ENCODE measurements at places on chromosomes 2 and 18. TPM values are rescaled to one million over a fixed set of nuclear protein-coding genes. Genes with fewer than 3 reads are reported as not detected.
A peak's percentile ranks its signal among the peaks of the same experiment; 100 is the strongest.

GRCh38 chr2:232549655-232550353, 553 bp downstream of the TIGD1 start:
- H3K36me3 ChIP-seq, result no peaks in the 10 kb centered on the region
- H3K27ac ChIP-seq, result peak overlapping the region; percentile 88
- no peaks in the 10 kb centered on the region for H3K27me3 ChIP-seq
- H3K4me1 ChIP-seq, result peaks cover 6% of the 10 kb centered on the region
- no peak for DNase-seq

GRCh38 chr2:149000158-149000938, 38.2 kb upstream of the LYPD6B start:
- no peaks in the 10 kb centered on the region for H3K27me3 ChIP-seq
- peaks cover 12% of the 10 kb centered on the region for H3K36me3 ChIP-seq
- no peak overlapping the region for H3K4me3 ChIP-seq
- no peak overlapping the region for H3K27ac ChIP-seq
- DNase-seq, result no peak

- H3K36me3 ChIP-seq, result peaks cover 2% of the 10 kb centered on the region
- H3K27me3 ChIP-seq, result no peaks in the 10 kb centered on the region
- H3K4me1 ChIP-seq, result no peaks in the 10 kb centered on the region
- no peak overlapping the region for H3K27ac ChIP-seq
Observed at GRCh38 chr2:189683348-189683747, 8.9 kb downstream of the ANKAR start.

DNA sequence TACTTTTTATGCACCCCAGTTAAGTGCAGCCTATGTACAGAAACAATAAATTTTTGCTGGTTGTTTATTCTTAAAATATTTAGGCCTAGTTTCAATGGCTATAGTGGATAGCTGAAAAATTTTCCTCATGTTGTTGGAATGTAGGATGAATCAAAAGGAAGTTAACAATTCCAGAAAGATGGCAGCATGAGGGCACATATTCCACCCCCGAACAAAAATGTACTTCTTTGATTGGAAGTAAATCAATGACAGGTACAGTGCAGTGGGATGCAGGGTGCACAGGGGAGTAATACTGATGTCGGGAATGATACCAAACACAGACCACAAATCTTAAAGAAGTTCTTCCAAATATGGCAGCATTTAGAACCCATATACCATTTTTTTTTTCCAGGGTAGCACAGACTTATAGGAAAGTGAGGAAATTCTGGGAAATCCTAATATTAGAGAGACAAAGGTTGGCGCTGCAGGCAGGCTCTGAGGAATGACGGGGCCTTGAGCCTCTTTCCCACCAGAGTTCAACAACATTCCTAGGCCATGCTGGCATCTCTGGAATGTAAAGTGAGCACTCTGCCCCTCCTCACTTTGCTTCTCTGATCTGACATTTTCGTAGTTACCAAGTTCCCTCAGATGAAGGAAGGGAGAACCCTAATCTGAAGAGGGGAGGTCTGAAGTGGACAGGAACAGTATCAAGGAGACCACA, 36.6 kb upstream of the IKZF2 start:
- peaks cover 3% of the 10 kb centered on the region for H3K36me3 ChIP-seq
- H3K27me3 ChIP-seq, result no peaks in the 10 kb centered on the region
- peaks cover 3% of the 10 kb centered on the region for H3K4me1 ChIP-seq
- H3K4me3 ChIP-seq, result peak overlapping the region; percentile 50
- peak; percentile 69 for DNase-seq

- peaks cover 7% of the 10 kb centered on the region for H3K4me1 ChIP-seq
- no peaks in the 10 kb centered on the region for H3K27me3 ChIP-seq
- no peaks in the 10 kb centered on the region for H3K36me3 ChIP-seq
- H3K4me3 ChIP-seq, result no peak overlapping the region
Observed at GRCh38 chr2:61962095-61962984, 56.9 kb downstream of the COMMD1 start.

Gene RAX
- 0.52 TPM for total RNA-seq

GRCh38 chr2:44680424-44680971, 261.0 kb upstream of the SIX3 start:
- H3K4me1 ChIP-seq, result peaks cover 5% of the 10 kb centered on the region
- H3K27me3 ChIP-seq, result no peaks in the 10 kb centered on the region
- H3K36me3 ChIP-seq, result no peaks in the 10 kb centered on the region
- no peak for DNase-seq
- H3K4me3 ChIP-seq, result no peak overlapping the region
- no peak overlapping the region for H3K27ac ChIP-seq

- H3K4me1 ChIP-seq, result no peaks in the 10 kb centered on the region
- no peaks in the 10 kb centered on the region for H3K36me3 ChIP-seq
- no peak overlapping the region for H3K27ac ChIP-seq
- H3K27me3 ChIP-seq, result no peaks in the 10 kb centered on the region
Observed at GRCh38 chr2:112768432-112768831, 4.0 kb upstream of the CKAP2L start.

- no peaks in the 10 kb centered on the region for H3K4me1 ChIP-seq
- DNase-seq, result no peak
- H3K27ac ChIP-seq, result no peak overlapping the region
- no peaks in the 10 kb centered on the region for H3K27me3 ChIP-seq
- no peak overlapping the region for H3K4me3 ChIP-seq
Observed at GRCh38 chr2:195106681-195107380, 550.2 kb upstream of the SLC39A10 start.

DNA sequence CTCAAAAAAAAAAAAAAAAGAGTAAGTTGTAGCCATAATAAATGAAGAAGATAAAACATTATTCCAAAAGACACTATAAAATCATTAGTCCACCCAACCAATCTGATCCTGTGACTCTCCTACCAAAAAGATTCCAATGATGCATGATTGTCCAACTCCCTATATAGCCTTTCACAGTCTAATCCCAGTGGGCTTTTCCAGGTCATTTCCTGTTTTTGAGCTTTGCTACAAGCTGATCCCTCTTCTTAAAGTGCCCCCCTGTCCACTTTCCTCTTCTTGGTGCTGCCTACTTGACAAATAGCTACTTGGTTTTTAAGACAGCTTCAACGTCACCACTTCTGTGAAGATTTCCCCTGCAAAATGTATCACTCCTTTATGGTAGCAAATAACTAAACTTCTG, 88.4 kb downstream of the SEMA4F start:
- no peak overlapping the region for H3K27ac ChIP-seq
- no peaks in the 10 kb centered on the region for H3K36me3 ChIP-seq
- DNase-seq, result no peak
- H3K4me1 ChIP-seq, result peaks cover 4% of the 10 kb centered on the region
- H3K27me3 ChIP-seq, result no peaks in the 10 kb centered on the region

Gene ALPG
- 0.56 TPM for total RNA-seq

DNA sequence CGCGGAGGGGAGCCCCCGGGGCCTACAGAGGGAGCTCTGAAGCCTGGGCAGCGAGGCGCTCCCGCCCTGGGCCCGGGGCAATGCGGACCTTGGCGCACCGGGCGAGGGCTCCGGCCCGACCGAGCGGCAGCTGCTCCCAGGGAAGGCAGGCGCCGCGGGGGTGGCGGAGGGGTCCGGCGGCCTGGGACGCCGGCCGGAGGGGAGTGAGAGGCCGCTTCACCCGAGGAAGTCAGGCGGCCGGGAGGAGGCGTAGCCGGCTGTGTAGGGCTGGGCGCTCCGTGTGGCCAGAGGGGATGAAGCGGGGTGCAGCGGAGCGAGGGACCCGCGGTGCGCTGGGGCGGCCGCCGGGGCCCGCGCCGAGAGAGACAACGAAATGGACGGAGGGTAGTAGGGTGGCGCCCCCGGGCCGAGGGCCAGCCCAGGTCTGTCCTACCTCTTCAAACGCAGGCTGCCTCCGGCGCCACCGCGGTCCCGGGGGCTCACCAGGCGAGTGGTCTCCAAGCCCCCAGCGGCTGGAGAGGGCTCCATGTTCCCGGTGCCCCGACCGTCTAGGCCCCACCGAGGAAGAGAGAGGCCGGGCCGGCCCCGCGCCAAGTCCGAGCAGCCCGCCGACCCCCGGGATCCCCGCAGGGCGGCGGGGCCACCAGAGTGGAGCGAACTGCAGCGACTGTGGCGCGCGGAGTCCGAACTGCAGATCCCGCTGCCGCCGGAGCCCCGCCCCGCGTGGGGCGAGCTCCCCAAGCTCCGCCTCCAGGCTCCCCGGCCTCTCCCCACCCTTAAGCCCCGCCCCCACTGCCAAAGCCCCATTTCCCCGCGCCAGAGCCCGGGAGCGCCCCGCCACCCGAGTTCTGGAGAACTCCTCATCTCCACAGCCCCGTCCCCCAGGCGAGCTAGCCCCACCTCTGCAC, at the start of gene SLC30A3:
SLC30A3 (minus strand) TSS at position 669 of the 908 bp plus-strand sequence; CDS start at position 528, 141 bp downstream.
- no peak within 1 kb of the TSS for H3K27ac ChIP-seq
- no peak for DNase-seq
- peaks cover 73% of the 10 kb centered on the region for H3K27me3 ChIP-seq
- no peaks in the 10 kb centered on the region for H3K36me3 ChIP-seq

- no peak overlapping the region for H3K27ac ChIP-seq
- no peak overlapping the region for H3K4me3 ChIP-seq
- no peak for DNase-seq
- no peaks in the 10 kb centered on the region for H3K27me3 ChIP-seq
Observed at GRCh38 chr2:220687231-220687843, 884.8 kb downstream of the EPHA4 start.

Gene NFU1
- 43.4 TPM for total RNA-seq

DNA sequence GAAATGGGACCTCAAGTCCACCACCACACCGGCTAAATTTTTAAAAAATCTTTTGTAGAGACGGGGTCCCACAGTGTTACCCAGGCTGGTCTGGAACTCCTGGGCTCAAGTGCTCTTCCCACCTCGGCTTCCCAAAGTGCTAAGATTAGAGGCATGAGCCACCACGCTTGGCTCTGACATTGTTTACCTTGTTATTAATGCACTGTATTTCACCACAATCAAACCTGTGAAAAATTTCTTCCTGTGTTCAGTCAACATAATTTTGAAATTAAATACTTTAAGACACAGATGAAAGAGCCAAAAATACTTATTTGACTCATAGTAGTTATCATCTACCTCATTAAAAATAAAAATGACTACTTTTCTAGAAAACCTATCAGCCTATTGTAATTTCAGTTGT, 16.0 kb upstream of the FAM124B start:
- no peaks in the 10 kb centered on the region for H3K36me3 ChIP-seq
- DNase-seq, result no peak

- H3K27ac ChIP-seq, result no peak overlapping the region
- DNase-seq, result peak; percentile 80
- no peaks in the 10 kb centered on the region for H3K4me1 ChIP-seq
- no peaks in the 10 kb centered on the region for H3K27me3 ChIP-seq
Observed at GRCh38 chr2:68715353-68716041, 19.1 kb upstream of the ARHGAP25 start.

Gene MATN3
- 9.7 TPM for total RNA-seq

Gene CNDP1
- total RNA-seq, result not detected

Gene C2orf15
- 5.5 TPM for total RNA-seq

- no peak for DNase-seq
- H3K36me3 ChIP-seq, result no peaks in the 10 kb centered on the region
- no peaks in the 10 kb centered on the region for H3K27me3 ChIP-seq
- H3K4me3 ChIP-seq, result no peak overlapping the region
Observed at GRCh38 chr18:24982831-24983230, 369.1 kb downstream of the ZNF521 start.

DNA sequence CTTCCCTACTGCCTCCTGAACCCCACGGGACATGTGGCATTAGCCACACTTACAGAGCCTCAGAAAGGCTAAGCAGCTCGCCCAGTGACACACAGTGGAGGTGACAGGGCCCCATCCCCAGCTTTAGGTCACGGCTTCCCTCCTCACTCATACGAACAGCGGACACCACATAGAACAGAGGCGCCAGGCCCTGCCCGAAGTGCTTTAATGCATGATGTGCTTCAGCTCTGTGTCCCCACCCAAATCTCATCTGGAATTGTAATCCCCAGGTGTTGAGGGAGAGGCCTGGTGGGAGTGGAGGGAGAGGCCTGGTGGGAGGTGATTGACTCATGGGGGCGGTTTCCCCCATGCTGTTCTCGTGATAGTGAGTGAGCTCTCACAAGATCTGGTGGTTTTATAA, 135.3 kb downstream of the PTGR3 start:
- H3K4me3 ChIP-seq, result no peak overlapping the region
- DNase-seq, result peak; percentile 30
- no peaks in the 10 kb centered on the region for H3K27me3 ChIP-seq
- no peak overlapping the region for H3K27ac ChIP-seq
- H3K36me3 ChIP-seq, result no peaks in the 10 kb centered on the region

- no peak overlapping the region for H3K4me3 ChIP-seq
- no peak for DNase-seq
- no peaks in the 10 kb centered on the region for H3K36me3 ChIP-seq
- H3K27me3 ChIP-seq, result no peaks in the 10 kb centered on the region
- no peaks in the 10 kb centered on the region for H3K4me1 ChIP-seq
- no peak overlapping the region for H3K27ac ChIP-seq
Observed at GRCh38 chr2:176689711-176690110, 420.5 kb downstream of the MTX2 start.

GRCh38 chr2:200665626-200666453, 80.0 kb downstream of the AOX1 start:
- H3K27ac ChIP-seq, result no peak overlapping the region
- no peak overlapping the region for H3K4me3 ChIP-seq
- H3K4me1 ChIP-seq, result no peaks in the 10 kb centered on the region
- H3K27me3 ChIP-seq, result no peaks in the 10 kb centered on the region

DNA sequence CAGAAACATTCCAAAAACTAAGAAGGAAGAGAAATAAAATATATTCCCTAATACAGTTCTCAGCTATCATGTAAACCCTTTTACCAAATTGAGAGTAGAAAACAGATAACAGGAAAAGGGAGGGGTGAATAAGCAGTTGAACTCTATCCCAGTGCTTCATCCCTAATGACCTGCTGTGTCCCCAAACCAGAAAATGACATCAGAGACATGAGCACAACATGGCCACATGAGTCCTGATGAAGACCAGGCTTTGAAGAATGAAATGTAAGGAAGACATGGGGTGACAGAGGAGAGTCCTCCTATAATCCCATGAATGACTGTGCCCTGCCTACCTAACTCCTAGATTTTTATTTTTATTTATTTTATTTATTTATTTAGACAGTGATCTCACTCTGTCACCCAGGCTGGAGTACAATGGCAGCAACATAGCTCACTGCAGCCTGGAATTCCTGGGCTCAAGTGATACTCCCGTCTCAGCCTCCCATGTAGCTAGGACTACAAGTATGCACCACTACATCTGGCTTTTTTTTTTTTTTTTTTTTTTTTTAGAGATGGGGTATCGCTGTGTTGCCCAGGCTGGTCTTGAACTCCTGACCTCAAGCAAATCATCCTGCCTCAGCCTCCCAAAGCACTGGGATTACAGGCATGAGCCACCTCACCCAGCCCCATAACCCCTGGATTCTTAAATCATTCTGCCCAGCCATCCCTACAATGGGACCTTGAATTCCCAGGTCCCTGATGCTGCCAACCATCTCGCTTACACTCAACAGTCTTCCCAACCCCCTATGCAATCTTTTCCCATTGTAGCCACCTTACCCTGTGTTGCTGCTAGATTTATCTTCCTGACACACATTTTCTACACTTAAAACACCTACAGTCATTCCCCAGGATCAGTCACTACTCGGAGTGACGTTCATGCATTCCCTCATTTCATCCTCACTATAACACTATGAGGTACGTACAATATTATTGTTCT, 64.5 kb downstream of the ANKRD44 start:
- no peaks in the 10 kb centered on the region for H3K27me3 ChIP-seq
- no peak overlapping the region for H3K27ac ChIP-seq
- no peaks in the 10 kb centered on the region for H3K4me1 ChIP-seq
- no peaks in the 10 kb centered on the region for H3K36me3 ChIP-seq
- no peak for DNase-seq

Gene TMEM169
- total RNA-seq, result 2.5 TPM

Gene CAPN14
- 0.08 TPM for total RNA-seq

Data from H1 (cell line).